ENCODE measurements at places on chromosomes 5 and 9. TPM values are rescaled to one million over a fixed set of nuclear protein-coding genes. Genes with fewer than 3 reads are reported as not detected.

Gene SAP30L
- 50.5 TPM for total RNA-seq

GRCh38 chr9:33099754-33100153 is 23.3 kb upstream of the SMU1 start:
- DNase-seq: no peak

- no peak for DNase-seq
These were observed 28.0 kb upstream of the TAF11L2 start for GRCh38 chr5:17470064-17470463.

DNA sequence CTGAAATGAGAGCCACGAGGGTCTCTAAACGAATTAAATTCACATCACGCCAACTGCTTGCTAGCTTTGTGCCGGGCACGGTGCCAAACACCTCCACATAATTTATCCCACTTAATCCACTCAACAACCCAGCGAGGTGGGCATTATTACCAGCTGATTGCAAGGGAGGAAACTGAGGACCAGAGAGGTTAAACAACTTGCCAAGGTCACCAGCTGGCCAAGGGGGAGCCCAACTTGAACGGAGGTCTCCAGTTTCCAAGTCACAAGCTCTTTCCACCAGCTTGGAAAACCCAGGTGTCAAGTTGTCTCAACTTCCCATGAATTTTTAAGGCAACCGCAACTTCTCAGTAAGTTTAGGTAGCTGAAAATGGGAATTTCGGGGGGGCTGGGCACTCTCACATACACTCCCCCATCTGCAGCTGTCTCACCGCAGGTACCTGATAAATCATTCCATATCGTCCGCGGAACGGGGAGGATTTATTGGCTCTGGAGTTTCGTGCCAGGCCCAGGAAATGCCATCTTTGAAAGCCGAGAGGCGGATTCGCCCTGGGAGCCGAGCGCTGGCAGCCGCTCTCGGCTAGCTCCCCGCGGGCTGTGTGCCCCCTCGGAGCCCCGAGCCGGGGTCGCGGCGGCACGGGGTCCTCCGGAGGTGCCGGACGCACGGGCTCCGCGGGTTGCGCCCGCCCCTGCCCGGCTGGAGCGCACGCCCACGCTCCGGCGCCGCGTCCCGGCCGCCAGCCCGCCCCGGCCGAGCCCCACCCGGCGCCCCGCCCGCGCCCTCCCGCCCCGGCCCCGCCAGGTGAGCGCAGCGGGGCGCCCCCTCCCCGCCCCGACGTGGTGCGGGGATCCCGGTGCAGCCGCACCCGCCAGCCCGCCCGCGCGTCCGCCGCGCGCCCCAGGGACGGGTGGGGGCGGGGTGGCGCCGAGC is 617 bp downstream of the PTPN3 start:
- no peak for DNase-seq

Gene PCDHB5
- total RNA-seq: 3.1 TPM

Gene PCDHA6
- total RNA-seq: 0.23 TPM

- no peak for DNase-seq
These were observed 4.3 kb downstream of the CXCL14 start for GRCh38 chr5:135574493-135574892.

Gene TAL2
- total RNA-seq: not detected

Gene C5orf58
- not detected for total RNA-seq

DNA sequence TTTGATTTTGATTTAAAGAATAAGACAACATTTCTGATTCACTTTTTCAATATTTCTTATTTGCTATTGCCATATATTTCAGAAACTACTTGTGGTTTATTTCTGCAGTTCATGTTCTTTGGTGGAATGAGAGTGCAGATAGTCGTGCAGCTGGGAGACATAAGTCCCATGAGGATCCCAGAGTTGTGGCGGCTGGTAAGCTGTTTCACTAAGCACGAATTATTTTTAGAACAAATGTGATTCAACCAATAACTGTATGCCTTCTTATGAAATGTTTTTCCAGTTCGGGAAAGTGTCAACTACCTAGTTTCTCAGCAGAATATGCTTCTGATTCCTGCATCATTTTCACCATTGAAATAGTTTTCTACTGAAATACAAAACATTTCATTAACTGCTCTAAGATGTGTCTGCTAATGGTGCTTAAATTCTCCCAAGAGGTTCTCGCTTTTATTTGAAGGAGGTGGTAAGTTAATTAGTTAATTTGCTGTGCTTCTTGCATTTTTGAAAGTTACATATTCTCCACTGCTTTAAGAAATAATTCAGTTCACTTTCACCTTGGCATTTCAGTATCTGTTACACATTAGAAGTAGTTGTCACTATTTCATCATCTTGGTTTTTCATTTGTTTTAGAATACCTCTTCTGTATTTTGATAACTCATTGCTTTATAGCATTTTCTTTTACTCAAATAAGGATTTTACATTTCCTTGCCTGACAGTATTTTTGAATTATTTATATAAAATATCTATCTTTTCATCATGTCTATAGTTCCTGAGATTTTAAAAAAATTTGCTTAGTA is 9.0 kb downstream of the NIPSNAP3B start:
- DNase-seq: no peak
